ENCODE measurements at places on chromosomes 2 and 18.

DNA sequence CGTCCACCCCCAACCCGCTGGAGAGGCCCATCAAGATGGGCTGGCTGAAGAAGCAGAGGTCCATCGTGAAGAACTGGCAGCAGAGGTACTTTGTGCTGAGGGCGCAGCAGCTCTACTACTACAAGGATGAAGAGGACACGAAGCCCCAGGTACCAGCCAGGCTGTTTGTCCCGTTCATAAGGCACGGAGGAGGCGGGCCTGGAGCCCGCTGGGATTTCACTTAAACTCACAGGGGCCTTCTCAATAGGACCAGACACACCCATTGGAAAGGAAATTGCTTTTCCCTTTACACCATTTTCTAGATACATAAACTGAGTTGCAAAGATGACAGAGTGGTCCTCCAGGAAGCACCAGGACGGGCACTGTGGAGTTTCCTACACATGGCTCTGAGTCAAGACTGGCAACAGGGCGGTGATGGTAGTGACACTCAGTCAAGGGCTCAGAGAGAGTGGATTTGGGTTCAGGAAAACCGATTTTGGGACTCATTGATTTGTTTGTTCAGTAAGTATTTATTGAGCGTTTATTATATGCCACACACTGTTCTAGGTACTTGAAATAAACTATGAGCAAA lies 40.7 kb downstream of the ARHGAP25 start:
- no peak for DNase-seq

- no peak for DNase-seq
Observed at GRCh38 chr2:13560322-13560721, 843.6 kb downstream of the TRIB2 start.

- DNase-seq: no peak
Observed at GRCh38 chr2:88903749-88904353, 212.4 kb downstream of the RPIA start.

DNA sequence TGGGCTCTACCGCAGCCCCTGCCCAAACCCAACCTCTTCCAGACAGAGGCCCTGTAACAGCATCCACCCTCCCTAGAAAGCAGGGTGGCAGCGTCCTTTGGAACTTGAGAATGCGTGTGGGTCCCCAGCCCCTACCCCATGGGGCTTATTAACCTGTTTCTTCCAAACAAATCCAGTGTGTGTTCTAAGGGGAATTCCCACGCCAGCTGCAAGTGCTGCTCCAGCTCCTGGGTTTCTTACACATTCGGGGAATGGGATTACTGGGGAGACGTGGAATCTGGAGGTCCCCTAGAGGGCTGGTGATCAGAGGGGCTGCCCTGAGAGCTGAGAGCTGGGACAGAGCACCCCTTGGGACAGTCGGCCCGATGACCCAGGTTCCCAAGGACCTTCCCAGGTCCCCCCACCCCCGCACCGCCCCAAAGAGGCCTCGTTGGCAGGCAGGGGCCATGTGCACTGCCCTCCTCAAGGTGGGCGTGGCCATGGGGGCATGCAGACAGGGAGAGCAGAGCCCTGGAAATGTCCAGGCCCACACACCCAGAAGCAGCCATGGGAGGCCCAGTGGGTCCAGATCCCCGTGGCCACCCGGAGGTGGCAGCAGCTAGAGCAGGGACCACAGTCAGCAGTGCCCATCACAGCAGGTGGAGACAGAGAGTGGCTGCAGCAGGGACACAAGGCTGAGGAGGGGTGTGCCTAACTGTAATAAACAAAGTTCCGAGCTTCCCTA lies 18.8 kb upstream of the TEX44 start:
- DNase-seq: no peak

DNA sequence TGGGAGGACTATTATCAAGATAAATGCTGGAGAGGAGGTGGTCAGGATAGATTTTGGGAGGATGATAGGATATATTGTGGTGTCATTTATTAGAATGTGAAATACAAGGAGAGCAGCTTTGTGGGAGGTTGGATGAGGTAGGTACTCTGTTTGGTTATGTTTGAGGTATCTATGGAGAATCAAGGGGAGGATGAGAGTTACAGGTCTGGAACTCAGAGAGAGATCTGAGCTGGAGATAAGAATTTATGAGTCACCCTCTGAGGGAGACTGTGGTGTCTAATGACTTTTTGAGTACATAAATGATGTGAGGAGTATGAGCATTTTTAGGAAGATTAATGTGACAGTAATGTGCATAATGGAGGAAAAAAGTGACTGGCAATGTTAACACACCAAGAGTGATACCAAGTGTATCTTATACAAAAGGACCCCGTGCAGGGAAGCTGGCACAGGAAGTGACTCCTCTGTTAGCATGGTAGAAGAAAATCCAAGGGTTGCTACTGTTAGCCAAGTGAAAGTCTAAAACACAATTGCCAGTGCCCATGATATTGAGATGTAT lies 48.2 kb downstream of the CRIM1 start:
- DNase-seq: peak; percentile 45

- no peak for DNase-seq
Observed at GRCh38 chr2:24626131-24626530, 135.1 kb downstream of the NCOA1 start.

- DNase-seq: peak; percentile 20
Observed at GRCh38 chr18:8084160-8084559, 517.0 kb downstream of the PTPRM start.

GRCh38 chr2:228522977-228523376 lies 341.5 kb upstream of the SPHKAP start:
- DNase-seq: no peak

DNA sequence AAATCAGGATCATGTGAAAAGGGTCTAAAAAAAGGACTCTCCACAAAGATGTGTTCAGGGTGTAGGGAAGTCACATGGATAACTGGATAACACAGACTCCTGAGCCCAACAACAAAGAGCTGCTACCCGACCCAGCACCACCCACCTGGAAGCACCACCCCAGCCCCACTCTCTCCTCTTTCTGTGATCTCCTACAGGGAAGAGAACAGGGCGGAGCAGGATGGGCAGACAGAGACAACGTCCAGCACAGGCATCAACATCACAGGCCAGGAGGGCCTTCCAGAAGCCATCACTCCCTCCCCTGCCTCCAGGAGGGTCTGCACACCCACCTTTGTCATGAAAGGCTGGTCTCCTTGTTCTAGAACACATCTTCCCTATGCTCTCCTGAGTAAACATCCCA lies 1.3 kb upstream of the CIB4 start:
- no peak for DNase-seq

- DNase-seq: no peak
Observed at GRCh38 chr2:89000235-89000634, 308.8 kb downstream of the RPIA start.

GRCh38 chr2:214549946-214550345 lies 139.1 kb downstream of the VWC2L start:
- no peak for DNase-seq

DNA sequence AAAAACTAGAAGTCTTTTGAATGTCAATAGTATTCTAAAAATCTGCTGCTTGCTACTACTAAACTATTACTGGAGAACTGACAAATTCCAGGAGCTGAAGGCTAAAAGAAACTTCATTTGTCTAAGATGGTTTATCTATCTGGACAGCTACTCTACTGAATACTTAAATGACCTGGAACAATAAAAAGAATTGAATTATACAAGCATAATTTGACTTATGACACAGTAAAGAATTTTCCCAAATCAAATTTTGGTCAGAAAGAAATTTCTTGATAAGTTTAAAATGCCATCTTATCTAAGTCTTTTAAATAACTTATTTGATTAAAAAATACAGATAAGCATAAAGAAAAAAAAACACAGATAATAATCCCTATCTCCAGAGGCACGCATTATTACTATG lies 80.2 kb upstream of the ITGA4 start:
- DNase-seq: no peak

Measured in skeletal muscle cell (primary cell).